AG04449 (cell line): ENCODE measurements at places on chromosomes 1 and 21.

DNA sequence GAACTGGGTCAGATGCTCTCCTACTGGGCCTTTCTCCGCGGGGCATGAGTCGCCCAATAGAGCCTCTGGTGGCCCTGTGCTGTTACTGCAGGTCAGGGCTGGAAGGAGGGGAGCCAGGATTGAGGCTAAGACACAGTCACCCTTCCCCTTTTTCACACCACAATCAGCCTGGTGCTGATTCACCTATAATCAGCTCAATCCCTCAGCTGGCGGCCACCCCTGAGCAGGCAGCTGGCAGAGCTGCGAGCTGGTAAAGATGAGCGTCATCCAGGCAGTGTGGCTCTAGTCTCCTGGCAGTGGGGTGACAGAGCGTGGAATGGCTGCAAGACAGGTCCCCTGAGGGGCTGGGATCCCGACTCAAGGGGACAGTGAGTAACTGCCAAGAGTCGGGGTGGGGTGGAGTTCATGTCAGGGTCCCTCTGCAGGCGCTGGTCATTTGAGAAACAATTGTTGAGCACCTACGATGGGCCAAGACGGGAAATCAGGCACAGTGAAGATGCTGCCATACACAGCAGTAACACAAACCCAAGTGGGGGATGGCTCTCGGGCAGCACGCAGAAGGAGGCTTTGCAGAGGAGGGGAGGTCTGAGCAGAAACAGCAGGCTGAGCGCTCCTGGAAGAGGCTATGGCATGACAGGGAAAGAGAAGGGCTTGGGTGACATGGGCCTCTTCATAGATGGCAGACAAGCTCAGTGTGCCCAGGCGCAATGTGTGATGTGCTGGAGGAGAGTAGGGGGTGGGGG is 21.8 kb downstream of the ATF3 start:
- no peak for DNase-seq

- DNase-seq = no peak
Observed at GRCh38 chr1:4965346-4966075, 311.1 kb downstream of the AJAP1 start.

GRCh38 chr1:78303620-78304019 is 187.2 kb upstream of the PTGFR start:
- peak; percentile 70 for DNase-seq

DNA sequence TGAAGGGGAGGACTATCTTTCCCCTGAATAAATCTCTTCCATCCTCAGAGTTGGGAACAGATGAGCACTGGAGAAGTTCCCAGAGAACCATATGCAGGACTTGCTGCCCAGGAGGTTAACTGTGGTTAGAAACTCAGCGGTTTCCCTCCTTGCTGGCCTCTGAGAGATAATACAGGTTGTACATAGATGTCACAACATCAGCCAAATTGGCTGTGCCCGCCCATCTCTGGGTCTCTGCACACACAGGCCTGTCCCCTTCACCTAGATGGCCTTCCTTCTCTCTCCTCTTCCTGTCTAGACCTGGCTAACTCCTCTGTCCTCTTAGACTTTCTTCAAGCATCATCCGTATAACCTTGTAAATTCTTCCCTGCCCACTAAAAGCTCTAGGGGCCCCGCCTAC is 5.7 kb downstream of the RGS5 start:
- DNase-seq = no peak

DNA sequence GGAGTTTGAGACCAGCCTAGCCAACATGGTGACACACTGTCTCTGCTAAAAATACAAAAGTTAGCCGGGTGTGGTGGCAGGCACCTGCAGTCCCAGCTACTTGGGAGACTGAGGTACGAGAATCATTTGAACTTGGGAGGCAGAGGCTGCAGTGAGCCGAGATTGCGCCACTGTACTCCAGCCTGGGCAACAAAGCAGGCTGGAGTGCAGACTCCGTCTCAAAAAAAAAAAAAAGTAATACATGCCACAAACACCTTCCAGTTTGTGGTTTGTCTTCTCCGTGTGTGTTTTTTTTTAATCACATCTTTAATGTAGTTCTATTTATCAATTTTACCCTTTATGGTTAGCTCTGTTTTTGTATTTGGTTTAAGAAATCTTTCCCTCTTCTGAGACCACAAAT is 22.3 kb downstream of the POGZ start:
- DNase-seq = no peak

- no peak for DNase-seq
Observed at GRCh38 chr1:110186558-110186957, 23.6 kb upstream of the KCNC4 start.

DNA sequence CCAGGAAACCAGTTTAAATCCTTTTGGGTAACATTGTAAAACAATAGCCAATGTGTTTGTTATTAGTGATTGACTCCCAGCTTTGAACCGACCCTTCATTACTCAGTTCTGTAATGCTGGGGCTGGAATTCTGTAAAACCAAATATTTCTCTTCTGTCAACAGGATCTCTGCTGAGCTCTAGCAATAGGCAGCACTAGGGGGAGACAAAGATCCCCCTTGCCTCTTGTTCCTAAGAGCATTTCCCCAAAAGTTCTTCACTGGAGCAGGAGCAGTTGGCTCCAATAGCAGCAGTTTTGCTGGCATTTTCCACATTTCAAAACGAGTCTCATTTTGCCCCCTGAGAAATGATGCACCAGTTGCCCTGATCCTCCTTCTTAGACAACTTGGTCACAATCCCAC is 1671.1 kb downstream of the MRPL39 start:
- DNase-seq = peak; percentile 5

GRCh38 chr1:54171016-54171415 is 18.2 kb upstream of the CDCP2 start:
- DNase-seq = no peak

DNA sequence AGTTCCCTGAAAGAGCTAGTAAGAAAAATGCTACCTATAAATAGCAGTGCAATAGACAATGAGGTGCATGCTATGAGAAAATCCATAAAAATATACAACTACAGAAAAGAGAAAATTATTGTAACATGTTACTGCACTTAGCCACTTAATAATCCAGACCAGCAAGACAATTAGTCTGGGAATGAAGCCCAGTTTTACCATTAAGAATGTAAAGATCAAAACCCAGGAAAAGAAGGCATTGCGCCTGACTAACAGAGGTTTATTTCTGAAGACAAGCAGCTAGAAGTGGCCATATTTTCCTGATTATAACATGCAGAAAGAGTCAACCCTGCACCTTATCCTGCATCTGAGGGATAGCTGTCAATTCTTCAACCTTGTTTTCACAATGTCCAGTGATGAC is 276.4 kb upstream of the PRMT6 start:
- no peak for DNase-seq
